ENCODE measurements at places on chromosomes 6 and 20.

DNA sequence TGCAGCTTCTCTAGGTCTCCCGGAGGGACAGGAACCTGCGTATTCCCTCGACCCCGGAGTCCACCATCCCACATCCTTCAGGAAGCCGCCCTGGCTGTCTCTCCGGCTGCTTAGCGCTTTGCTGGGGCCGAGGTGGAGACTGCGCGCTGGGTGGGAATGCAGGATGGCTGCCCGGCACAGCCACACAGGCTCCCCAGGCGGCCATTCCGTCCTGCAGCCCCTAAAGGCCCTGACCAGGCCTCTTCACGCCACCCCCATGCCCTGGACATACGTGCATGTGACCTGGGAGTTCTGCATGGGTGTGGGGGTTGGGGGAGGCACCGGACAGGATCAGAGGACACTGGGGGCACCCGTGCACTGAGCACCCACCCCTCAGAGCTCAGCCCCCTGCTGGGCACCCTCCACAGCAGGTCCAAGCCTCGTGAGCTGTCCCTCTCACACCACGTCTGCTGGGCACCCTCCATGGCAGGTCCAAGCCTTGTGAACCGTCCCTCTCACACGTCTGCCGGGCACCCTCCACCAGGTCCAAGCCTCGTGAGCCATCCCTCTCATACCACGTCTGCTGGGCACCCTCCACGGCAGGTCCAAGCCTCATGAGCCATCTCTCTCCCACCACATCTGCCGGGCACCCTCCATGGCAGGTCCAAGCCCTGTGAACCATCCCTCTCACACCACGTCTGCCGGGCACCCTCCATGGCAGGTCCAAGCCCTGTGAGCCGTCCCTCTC lies 40.4 kb upstream of the CHRNA4 start:
- no peak for DNase-seq

GRCh38 chr6:16474772-16475493 lies 236.5 kb downstream of the GMPR start:
- no peak for DNase-seq

DNA sequence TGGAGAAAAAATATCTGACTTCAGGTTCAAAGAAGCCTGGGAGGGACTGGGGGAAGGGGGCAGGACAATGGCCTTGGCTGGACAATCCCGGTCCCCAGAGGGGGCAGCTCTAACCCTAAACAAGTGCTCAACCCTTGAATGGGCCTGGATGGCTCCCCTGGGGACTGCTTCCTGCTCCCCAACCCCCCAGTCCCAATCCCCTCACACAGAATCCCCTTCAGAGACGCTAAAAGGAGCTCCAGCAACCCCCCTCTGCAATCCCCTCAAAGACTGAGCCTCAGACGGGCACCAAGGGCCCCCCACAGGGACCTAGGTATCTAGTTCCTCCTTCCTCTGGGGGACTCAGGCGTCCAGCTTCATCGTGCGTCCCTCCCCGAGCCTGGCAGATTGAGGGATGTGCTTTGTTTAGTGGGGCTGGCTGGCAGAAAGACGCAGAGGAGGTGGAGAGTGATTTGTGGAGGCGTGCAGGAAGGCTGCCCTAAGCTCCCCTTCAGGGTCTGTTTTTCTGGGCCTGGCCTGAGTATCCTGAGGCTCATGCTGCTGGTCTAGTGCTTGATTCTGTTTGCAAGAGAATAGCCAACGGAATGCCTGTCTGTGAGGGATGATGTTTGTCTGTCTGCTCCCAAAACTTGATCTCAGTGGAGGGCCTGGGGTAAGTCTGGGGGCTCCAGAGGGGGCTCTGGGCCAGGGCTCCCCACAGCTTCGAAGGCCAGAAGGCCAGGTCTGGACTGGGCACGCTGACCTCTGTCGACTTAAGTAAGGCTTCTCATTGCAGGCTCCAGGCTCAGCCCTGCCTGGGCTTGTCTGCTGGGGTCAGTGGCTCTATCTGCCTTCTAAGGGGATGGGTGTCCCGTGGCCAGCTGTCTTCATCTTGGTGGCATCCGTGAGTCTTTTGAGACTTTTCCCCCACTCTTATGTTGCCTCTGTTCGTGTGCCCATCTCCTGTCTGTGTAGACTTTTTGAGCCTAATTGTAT lies 1.7 kb upstream of the POU5F1 start:
- DNase-seq: no peak

- no peak for DNase-seq
These were observed 11.7 kb downstream of the SLC35A1 start for GRCh38 chr6:87484491-87484890.

DNA sequence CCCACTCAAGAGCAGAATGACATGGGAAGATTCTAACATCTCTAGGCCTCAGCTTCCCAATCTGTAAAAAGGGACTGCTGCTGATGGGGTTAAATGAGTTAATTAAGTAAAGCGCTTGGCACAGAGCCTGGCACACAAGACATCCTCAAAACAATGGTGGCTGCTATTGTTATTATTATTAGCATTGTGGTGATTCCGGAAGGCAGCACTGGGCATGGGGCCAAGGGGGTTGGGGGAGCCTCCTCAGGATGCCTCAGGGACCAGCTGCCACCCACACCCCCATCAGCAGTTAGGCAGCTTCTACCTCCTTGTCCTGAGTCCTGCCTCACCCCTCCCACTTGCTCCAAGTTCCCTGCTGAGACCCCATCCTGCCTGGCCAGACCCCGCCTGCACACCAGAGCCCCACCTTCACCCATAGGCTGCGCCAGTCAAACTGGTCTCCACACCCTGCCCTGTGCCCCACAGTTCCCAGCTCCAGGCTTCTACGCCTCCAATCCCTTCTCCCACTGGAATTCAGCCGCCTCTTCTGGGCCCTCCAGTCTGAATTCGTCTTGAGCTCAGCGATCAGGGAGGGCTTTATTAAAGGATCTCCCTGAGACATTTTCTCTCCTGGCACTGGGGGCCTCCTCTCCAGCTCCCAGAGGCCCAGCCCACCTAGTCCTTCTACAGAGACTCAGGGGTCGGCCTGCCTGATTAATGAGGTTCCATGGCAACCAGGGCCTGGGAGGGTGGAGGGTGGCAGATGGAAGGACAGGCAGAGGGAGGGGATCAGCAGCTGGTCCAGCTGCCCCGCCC lies 1.5 kb downstream of the E2F1 start:
- DNase-seq: peak; percentile 14

- DNase-seq: no peak
These were observed 131.1 kb downstream of the JARID2 start for GRCh38 chr6:15376900-15377487.

DNA sequence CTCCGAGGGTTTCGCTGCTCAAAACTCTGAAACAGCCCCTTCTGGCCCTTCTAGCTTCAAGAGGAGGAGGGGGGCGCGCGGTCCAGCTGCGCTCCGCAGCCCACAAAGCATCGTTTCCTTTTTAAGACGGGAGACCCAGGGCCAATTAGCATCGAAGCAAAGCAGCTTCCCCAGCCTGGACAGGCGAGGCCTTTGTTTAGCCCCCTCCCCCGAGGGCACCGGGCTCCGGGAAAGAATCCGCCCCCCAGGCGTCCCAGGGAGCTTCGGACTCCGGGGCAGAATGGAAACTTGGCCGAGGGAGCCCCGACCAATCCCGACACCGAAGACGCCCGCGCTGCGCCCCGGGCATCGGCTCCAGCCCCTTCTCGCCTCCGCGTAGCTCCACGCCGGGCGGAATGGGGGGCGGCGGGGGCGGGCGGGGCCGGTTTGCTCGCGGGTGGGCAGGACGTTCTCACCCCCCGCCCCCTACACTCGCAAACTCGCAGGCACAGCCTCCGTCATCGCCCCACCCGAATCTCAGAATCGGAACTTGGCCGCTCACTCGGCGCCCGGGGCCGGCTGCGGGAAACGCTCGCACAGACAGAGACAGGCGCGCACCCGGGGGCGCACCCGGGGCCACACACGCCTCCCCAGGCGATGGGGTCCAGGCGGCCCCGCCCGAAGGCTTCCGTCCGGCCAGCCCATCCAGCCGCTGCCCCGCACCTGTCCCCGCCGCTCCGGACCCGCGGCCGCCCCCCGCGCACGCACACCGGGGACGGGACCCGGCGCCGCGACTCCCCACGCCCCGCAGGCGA lies 628 bp downstream of the NKAIN4 start:
- no peak for DNase-seq

- no peak for DNase-seq
These were observed 62.8 kb downstream of the FILIP1 start for GRCh38 chr6:75430631-75431325.

- peak; percentile 80 for DNase-seq
These were observed 27.9 kb downstream of the FOXO3 start for GRCh38 chr6:108588586-108588985.

GRCh38 chr6:46888578-46888977 lies 33.2 kb downstream of the ADGRF5 start:
- peak; percentile 41 for DNase-seq

DNA sequence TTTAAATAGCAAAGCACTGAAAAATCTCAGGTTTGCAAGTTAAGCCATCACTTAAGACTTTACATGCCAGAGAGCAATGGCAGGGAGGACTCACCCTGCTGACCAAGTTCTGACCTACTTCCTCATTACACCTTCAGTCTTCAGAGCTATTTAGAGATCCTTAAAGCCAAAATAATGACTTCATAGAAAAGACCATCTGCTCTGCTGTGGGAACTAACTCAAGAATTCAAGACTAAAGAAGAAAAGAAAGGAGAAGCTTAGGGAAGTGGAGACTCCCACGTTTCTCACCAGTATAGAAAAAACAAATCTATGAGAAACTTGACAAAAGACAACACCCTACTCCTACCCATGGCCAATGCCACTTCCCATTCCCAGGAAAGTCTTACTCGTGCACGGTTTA lies 28.6 kb downstream of the XPO5 start:
- no peak for DNase-seq

DNA sequence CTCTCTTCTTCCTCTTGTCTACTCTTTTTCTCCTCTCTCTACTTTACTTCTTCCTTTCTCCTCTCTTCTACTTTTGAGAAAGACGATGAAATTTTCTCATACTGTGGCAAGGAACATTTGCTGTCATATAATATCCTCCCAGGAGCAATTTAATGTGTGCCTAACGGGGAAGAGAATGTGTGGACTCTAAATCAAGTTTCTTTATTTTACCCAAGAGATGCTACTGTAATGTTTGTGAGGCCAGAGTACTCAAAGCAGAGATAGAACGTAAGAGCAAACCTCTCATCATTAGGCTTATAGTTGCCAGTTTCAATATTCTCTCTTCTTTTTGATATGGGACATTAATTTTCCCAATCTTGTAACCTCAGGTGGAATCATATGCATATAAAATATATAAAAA lies 801.4 kb downstream of the BCKDHB start:
- DNase-seq: no peak

DNA sequence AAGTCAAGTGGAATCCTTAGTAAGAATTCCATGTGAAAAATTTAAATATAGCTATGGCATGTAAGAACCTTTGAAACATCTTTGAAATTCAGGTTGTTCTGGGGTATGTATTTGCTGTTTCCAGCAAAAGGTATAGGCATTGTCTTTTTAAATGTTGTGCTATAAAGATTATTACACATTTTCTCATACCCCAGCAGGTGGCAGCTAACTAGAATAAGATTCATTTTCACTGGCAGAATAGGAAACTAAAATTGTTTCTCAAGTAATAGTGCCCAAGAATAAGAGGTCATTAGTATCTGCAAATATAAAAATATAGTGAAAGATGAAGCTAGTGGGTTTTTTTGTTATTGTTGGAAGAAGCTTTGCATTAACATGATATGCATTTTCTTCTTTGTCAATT lies 1.8 kb downstream of the GRIK2 start:
- DNase-seq: peak; percentile 36

GRCh38 chr6:17032590-17032987 lies 69.3 kb upstream of the STMND1 start:
- DNase-seq: peak; percentile 91

GRCh38 chr6:133055441-133055966 lies 185.7 kb upstream of the EYA4 start:
- no peak for DNase-seq

DNA sequence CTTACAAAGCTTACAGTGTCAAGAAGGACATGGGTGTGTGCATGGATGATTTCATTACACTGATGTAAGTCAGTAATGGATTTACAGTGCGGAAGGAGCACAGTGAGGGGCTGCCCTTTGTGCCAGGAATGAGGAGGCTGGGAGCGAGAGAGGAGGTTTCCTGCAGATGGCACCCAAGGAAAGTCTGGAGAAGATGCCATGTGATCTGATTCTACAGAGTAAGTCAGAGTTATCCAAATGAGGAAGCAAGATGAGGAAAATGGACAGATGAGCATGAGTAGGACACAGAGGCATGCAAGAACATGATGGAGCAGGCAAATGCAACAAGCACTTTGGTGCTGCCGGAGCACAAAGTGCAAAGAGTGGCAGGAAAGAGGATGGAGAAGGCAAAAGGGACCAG lies 29.7 kb downstream of the MAP7 start:
- no peak for DNase-seq

DNA sequence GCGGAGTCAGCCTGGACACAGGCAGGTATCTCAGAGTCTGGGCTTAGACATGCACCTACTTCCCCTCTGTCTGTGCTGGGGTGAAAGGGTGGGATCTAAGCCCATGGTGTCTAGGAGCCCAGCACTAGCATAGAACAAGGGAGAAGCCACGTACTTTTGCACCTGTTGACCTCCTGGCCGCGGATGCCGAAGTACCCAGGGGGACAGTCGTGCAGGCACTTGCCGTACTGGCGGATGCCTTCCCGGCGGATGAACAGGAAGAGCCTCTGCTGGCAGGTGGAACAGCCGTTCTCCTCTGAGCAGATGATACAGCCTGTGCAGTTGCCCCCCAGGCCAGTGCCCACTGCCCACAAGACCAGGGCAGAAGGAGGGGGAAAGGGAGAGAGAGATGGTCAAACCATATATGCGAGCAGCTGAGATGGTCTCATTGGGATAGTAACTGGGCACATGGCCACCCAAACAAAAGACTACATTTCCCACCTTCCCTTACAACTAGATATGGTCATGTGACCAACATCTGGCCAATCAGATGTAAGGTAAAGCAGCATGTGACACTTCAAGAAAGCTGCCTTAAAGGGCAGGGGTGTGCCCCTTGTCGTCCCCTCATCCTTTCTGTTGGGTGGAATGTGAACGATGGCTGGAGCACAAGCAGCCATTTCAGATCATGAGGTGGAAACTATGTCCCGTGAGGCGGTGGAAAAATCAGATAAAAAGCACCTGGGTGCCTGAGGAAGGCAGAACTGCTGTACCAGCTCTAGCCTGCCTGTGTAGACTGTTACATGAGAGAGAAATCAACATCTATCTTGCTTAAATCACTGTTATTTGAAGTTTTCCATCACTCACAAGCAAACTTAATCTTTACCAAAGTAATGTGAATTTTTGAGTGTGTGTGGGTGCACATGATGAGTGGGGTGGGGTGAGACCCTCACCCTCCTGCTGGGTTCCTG lies 34.0 kb downstream of the RSPO4 start:
- peak; percentile 63 for DNase-seq

DNA sequence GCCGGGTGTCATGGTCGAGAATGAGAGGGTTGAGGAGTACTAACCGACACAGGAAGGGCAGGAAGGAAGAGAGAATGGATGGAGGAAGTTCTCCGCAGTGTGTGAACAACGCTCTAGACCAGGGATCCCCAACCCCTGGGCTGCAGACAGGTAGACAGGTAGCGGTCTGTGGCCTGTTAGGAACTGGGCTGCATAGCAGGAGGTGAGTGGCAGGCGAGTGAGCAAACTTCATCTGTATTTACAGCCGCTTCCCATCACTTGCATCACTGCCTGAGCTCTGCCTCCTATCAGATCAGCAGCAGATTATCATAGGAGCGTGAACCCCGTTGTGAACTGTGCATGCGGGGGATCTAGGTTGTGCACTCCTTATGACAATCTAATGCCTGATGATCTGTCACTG lies 62.0 kb downstream of the SULF2 start:
- no peak for DNase-seq

All from EH (cell line).